ENCODE measurements at places on chromosomes 7 and 10.

DNA sequence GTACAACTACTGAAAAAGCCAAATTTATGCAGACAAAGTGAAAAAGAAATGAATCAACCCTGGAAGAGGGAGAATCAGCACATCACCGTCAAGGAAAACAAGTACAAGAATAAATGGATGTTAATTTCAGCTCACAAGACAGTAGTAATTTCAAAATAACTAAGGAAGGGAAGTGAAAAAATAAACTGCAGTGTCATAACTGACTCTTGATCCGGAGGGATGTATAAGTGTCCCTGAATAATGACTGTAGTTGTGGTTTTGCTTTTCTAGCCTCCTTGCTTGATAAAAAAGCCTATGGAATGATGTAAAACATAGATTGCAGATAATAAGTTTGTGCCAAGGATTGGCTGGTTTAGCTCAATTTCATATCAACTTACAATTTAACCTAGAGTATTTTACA is 721.1 kb upstream of the C7orf33 start:
- DNase-seq, result no peak

DNA sequence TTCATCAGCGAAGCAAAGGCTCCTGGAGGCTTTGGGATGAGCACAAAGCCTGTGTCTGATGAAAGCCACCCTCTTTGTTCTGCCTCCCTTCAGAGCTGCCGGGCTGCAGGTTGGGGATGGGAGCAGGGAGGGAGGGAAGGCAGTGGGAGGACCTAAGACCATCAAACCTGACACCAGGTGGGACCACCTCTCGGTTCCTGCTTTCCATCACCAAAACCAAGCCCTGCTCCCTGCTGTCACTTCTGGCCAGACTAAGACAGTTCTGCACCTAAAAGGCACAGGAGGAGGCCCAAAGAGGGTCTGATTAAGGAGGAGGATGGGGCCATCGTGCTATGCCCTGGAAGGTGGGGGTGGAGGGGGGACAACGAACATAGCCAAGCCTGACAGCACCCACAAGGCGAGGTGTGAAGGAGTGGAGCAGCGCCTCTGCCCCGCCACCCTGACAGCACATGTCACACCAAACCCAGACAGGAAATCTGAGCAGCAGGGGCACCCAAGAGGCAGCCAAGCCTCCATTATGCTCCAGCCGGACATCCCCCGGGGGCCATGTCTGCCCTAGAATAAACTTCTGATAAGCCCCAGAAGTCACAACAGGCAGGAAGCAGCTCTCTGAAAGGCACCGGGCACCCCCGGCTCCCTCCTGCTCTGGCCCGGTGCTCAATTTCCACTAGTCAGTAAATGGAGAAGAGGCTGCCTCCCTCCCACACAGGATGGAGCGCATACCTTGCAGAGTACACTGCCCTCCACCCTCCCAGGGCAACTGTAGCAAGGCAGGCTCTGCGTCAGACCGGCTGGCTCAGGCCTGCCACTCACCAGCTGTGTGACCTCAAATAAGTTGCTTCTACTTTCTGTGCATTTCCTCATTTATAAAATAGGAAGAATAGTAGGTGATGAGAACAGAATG is 48.9 kb downstream of the DLG5 start:
- DNase-seq, result peak; percentile 25

DNA sequence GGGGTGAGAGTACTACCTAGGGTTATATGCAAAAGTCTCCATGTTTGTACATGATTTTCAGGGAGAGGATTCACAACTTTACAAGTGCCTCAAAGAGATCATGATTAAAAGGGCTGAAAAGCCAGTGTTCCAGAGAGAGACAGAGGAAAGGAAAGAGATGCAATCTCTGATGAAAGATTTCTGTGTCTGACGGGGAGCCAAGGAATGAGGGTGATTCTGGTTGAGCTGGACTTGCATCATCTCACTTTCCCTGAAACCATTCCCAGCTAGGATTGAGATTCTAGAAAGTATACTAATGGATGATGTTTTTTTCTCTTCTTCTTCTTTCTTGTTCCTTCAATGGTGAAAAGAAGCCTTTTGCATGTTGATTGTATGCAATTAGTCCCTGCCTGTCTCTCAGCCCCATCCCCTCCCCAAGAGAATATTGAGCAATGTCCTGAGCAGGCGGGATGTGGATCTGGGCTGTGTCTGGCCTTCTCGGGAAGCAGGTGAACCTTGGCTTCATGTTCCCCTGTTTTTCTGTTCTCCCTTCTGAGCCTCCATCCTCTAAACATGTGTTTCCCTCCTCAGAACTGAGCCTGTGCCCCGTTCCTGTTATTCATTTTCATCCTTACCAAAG is 186.1 kb downstream of the ZNF365 start:
- no peak for DNase-seq

- DNase-seq, result no peak
Measured at GRCh38 chr10:124005991-124006392, 87.4 kb downstream of the CHST15 start.

DNA sequence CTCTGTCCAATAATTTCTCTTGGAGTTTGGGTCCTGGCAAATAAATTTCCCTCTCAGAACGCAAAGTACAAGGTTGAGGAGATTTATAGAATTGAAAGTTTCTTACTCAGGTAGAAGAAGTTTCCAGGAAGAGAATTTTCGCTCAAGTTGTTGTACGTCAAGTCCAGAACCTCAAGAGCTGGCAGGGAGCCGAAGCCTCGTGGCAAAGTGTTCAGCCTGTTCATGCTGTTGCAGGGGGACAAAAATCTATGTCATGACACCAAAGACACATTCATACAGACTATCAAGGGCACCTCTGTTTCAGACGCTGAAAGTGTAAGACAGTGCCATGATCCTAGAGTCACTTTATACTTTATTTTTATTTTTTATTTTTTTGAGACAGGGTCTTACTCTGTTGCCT is 62.5 kb downstream of the RSU1 start:
- DNase-seq, result no peak

- no peak for DNase-seq
Measured at GRCh38 chr10:48694371-48695030, 9.8 kb downstream of the WDFY4 start.

DNA sequence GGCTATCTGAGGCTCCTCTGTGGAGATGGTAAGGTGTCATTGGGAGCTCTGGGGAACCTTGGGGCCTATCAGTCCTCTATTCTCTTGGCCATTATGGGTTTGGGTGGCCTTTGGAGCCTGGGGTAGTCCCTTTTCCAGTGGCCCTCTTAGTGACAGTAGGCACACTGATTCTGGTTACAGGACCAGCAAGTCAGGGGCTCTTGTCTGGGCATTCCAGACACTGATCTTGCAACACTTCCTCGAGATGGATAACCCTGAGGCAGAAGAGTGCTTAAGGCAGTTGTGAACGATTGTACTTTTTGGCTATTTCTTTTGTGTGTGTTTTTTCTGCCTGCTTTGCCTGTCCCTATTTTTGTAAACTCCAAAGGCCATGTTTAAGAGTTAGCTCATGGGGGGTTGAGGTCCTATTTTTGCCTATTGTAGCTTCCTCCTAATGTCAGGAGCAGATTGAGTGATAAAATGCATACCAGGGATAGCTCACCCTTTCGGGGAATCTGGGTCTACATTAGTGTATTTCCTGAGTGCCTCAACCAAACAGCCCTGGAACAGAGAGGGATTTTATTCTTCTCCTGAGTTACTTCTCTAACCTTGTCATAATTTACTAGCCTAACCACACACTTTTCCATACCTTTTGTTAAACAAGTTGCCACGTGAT is 61.2 kb downstream of the PRKAR2B start:
- DNase-seq, result no peak

- DNase-seq, result no peak
Measured at GRCh38 chr10:125661941-125662515, 20.9 kb downstream of the TEX36 start.

GRCh38 chr7:121339082-121339481 is 10.3 kb downstream of the WNT16 start:
- no peak for DNase-seq
